ENCODE measurements at places on chromosomes 5 and 9. TPM values are rescaled to one million over a fixed set of nuclear protein-coding genes. Genes with fewer than 3 reads are reported as not detected.

The ACOT12 gene
- total RNA-seq, result 0.44 TPM

The WDR38 gene
- total RNA-seq, result not detected

The ANKRD20A1 gene
- not detected for total RNA-seq

The JAK2 gene
- total RNA-seq, result 7.5 TPM

- no peak for DNase-seq
Observed at GRCh38 chr9:12798066-12798770, 23.4 kb downstream of the LURAP1L start.

- no peak for DNase-seq
Observed at GRCh38 chr5:97544240-97544639, 361.2 kb upstream of the RIOK2 start.

DNA sequence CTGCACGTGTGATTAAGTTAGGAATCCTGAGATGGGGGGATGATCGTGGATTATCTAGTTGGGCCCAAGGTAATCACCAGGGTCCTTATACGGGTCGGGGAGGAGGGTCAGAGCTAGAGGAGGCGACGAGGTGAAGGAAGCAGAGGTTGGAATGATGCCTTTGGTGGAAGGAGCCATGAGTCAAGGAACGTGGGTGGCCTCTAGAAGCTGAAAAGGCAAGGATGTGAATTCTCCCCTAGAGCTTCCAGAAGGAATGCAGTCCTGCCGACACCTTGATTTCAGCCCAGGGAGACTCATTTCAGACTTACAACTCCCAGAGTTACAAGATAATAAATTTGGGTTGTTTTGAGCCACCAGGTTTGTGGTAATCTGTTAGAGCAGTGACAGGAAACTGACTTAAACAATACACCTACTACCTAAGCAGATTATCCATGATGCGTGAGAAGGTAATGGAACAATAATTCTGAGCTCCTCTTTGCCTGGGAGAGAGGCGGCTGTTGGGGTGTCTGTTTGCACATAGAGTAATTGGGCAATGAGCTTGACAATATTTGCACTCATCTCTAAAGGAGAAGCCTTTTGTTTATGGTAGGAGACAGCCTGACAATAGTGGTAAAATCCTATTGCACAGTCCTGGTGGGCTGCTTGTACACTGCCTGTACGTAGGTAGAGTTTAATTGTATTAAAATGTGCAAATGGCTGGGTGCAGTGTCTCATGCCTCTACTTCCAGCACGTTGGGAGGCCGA lies 129.3 kb upstream of the IER5L start:
- no peak for DNase-seq

DNA sequence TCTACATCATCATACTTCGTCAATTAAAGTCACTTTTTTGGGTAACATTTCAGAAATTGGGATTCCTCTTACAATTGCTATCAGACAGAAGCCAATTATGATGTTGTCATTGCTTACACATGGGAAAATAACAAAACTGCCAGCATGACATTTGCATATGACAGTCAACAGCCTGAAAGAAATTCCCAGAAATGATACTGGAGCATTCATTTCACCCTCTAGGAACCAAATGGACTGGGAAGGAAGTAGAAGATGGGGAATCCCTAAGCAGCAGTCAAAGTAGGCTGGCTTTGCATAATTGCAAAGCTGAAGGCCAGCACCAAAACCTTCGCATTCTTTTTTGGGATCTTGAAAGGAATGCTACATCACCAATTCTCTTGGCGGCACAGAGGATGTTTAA lies 10.7 kb downstream of the HMGCS1 start:
- DNase-seq, result no peak

All from CD4-positive, alpha-beta T cell (primary cell).